Stimulated activated CD4-positive, alpha-beta T cell treated with anti-CD3 and anti-CD28 coated beads, Interleukin-1b, Interleukin-23, amount 100 ng/mL, for 24 hours (primary cell): ENCODE measurements at places on chromosomes 12 and 14.
A peak's percentile ranks its signal among the peaks of the same experiment; 100 is the strongest.

GRCh38 chr12:23546756-23547155, 402.7 kb downstream of the SOX5 start:
- DNase-seq, result no peak

GRCh38 chr14:73634011-73634833, 10.6 kb upstream of the DNAL1 start:
- no peak for DNase-seq

GRCh38 chr12:64058541-64059265, 163.4 kb downstream of the KICS2 start:
- no peak for DNase-seq

DNA sequence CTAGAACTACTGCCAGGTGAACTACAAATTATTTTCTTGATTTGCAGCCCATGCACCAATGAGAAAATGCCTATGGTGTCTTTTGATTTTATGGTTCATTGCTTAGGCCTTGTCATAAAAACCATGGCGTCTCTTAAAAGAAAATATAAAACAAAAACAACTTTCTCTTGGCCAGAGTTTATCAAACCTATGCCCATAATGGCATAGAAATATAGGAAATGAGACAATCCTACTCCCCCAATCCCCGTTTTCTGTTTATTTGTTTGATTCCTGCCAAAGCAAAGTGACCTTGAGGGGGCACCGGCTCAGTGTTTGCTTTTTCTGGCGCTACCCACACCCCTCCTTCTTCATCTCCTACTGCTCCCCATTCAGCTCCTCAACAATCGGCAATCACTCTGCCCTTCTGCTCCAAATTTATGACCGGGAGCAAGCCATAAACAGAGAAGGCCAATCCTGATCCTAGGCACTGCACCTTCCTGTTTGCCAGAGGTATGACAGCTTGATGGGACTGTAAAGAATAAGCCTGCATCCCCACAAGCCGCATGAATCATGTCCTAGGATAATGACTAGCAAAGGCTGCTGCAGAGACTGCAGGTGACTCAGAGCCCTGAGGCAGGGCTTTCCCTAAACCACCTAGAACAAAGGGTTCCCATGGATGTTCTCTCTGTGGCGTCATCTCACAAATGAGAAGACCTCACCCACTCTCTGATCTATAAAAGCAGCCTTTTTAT, 874.9 kb downstream of the NRXN3 start:
- no peak for DNase-seq

DNA sequence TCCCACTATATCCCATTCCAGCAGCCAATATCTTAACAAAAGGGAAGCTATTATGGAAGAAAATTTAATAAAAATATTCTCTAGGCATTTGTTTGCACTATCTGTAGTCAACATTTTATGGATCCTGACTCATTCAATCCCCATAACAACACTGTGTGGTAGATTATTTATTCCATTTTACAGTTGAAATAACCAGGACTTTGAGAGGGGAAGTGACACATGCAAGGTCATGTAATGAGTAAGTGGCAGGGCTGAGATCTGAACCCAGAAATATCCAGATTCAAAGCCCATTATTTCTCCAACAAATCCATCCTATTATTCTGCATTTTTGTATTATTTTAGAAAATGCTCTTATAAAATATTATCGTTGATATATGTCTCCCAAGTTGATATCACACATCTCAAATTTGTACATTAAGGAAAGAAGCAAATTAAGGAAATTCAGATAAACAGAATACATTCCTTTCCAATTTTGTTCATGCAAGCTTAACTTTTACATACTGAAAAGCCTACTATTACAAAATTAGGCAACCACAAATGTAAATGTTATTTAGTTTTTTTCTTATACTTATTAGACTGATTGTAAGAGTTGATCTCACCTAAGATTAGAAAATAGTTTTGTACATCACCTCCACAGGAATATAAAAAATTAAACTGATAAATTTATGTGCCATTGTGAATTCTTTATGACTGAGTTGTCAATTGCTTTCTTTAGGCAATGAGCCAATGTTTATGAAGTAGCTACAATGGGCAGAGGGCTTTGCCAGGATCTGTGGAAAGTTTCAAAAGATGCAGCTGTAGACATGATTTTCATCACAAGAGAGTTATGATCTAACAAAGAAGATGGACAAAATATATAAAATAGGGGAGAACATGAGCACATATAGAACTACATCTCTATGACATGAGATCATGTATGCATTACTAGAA, 55.1 kb upstream of the E2F7 start:
- no peak for DNase-seq

DNA sequence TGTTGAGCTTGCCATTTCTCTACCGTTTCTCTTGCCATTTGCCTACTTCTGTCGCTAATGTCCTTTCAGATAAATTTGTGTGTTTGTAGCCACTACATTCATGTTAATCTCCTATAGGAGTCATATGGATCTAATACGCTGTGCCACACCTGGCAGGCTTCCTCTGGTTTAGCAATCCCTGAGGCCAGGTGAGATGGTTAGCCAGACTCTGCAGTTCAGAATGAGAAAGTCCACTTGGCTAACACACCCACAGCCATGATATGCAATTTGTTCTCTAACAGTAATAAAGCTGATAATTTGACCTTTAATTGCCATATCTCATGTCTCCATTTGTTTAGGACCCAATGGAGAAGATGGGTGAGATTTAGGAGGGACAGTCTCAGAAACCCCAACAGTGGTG, 1261.6 kb upstream of the TMEM132C start:
- no peak for DNase-seq

DNA sequence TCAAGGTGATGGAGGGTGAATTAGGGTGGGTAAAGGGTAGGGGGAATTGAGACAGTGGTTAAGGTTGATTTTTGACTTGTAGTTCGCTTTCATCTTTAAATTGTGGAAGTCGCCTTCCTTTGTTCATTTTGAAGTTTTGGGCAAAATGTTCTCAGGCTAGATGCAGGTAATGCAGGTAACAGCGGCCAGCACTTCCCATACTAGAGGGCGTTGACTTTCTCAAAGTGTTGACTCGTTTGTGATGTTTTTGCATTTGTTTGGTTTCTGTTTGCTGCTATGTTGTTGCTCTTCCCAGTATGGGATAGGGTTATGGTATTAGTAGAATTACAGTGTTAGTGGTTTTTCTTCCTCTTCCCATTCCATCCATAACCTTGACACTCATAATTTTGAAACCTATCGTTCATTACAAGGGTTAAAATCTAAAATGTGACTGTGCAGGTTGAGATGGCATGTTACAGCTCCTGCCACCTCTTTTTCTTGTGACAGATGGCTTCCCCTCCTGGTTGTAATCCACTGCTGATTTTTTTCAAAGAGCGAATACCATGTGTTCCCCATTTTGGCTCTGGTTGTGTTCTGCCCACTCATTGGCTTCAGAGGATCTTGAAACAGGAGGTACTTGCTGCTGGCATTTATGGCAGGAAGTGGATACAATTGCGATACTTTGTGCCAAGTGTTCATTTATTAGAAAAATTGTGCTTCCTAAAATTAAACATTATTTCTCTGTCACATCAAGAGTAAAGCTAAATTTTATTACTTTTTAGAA, 57.1 kb downstream of the ERC1 start:
- DNase-seq, result no peak

- no peak for DNase-seq
Observed at GRCh38 chr12:52148464-52149181, 43.2 kb downstream of the KRT80 start.

- DNase-seq, result no peak
Observed at GRCh38 chr14:80212023-80212397, 706 bp upstream of the DIO2 start.

DNA sequence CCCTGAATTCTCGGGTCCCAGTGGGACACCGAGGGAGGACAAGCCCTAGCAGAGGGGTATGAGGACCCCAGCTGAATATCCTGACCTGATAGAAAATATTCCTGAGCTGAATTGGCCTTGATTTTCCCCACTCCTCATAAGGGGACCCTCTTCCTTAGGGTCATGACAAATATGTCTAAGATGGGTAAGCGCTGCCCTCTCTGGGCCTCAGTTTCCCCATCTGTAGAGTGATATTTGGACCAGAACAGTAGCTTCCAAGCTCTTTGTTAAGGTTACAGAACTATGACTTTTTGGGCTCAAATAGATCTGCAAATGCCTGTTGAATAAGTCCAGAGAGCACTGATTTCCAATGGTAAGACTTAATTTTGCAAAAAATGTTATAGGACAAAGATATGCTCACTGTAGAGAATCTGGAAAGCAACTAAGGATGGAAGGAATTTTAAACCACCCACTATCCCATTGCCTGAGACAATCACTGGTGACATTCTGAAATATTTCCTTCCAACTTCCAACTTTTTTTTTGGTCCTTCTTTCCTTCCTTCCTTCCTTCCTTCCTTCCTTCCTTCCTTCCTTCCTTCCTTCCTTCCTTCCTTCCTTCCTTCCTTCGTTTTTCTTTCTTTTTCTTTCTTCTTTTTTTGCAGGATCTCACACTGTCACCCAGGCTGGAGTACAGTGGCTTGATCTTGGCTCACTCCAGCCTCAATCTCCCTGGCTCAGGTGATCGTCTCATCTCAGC, 32.0 kb downstream of the MYL2 start:
- DNase-seq, result no peak

- DNase-seq, result peak; percentile 7
Observed at GRCh38 chr14:24481622-24482324, 26.3 kb downstream of the CMA1 start.

DNA sequence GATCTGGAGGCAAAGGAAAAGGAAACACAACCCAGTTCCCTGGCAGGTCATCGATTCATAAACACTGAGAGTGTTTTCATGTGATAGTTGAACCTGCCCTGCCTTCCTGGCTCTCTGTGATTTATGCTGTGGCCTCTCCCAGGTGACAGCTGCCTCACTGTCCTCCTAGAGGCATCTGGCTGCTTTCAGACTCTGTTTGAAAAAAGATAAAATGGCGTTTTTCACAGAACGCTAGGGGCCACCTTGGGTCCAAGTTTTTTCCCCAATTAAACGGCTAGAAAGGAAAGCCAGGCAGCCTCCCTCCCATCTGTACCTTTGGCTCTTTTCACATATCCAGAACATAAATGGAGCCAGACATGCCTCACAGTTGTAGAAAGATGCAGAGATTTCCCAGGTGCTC, 252.6 kb upstream of the CCDC196 start:
- DNase-seq, result no peak

GRCh38 chr12:48015954-48016353, 11.7 kb upstream of the COL2A1 start:
- DNase-seq, result no peak

- DNase-seq, result no peak
Observed at GRCh38 chr12:72053604-72054003, 115.0 kb downstream of the TPH2 start.

GRCh38 chr14:75993567-75994041, 8.0 kb downstream of the IFT43 start:
- DNase-seq, result no peak

DNA sequence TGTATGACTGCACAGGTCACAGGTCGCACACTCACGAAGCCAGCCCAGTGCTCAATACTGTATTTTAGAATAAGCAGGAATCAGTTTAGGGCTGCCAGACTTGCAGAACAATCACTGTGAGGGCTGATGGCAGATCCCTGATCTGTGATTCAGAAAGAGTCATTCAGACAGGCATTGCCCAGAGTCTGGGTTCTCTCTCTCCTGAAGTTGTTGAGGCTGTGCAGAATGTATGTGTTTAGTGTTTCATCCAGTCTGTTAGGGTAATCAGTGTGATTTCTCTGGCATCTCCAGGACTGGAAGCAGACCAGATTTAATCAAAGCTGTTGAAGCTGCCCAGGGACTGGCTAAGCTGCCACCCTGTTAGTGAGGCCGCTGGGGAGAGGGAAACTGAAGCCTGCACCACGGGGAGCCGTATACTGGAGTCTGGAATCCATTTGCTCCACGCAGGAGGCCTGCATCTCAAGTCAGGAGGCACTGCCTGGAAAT, 69.3 kb downstream of the ETV6 start:
- no peak for DNase-seq

GRCh38 chr14:92417759-92418158, 94.8 kb downstream of the SLC24A4 start:
- DNase-seq, result no peak

DNA sequence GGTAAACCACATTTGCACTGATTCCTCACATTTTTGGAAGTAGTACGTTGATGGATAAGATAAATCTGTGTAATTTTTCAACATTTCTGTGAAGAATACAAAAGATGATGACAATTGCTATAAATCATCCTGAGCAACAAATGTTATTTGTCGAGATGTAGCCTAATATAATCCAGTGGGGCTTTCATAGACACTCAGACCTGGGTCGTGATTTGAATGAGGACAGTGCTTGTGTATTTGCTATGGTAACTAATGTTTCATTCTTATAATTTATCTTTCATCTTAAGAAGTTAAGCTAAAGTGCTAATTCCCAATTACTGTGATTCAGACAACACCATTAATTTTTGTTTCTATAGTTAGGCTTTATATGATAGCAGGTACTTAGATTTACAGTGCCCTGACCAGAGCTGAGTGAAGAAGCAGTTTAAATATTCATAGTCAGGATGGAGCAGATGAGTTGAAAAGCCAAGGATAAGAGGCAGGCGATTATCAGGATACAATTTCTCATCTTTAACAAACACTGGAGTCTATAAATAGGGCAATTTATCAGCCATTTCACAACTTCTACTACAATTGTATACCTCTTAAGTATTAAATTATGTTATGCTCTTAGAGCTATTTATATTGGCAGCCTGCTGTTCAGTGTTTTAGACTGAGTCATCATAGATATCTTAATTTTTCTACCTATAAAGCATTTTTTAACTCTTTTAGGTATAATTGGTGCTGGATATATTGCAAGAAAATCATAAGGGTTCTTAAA, 359.9 kb downstream of the TRHDE start:
- DNase-seq, result no peak

DNA sequence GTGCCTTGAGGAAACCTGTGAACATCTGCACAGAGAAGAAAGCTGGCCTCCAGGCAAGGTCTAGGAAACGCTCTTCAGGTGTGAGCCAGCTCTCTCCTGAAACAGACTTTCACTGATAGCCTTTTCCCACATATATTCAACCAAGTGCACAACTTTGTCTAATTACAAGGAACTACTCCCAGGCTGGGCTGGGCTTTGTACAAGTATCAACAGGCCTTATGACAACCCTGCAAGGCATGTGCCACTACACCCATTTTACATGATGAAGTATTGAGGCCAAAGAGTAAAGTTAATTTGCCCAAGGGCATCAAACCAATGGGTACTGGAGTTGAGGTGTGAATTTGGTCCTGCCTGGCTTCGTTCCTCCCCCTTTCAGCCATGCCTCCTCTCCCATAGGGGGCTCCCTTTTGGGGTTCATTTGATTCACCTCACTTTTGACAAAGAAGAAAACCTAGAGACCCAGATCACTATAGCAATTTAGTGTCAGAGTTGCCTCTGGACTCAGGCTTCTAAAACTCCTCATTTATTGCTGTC, 2.1 kb downstream of the CSRP2 start:
- DNase-seq, result no peak

- DNase-seq, result no peak
Observed at GRCh38 chr12:47356129-47356700, 276.5 kb upstream of the AMIGO2 start.

DNA sequence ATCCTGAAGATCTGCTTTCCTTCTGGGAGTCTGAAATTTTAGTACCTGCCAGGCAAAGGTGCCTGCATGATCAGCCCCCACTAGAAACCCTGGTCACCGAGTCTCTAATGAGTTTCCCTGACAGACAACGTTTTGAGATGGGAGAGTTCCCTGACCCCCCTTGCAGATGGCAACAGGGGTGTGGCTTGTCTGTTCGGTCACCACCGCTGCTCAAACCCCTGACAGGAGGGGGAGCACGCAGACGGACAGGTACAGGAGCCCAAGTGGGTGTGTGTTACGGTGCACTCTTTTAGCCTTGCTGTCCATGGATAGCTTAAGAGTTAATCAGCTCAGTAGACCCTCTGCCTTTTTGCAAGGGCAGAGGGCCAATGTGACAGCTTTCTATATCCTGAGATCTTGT, 19.3 kb upstream of the CDKN3 start:
- no peak for DNase-seq
